ENCODE measurements at places on chromosomes 13 and 19. TPM values are rescaled to one million over a fixed set of nuclear protein-coding genes. Genes with fewer than 3 reads are reported as not detected.

DNA sequence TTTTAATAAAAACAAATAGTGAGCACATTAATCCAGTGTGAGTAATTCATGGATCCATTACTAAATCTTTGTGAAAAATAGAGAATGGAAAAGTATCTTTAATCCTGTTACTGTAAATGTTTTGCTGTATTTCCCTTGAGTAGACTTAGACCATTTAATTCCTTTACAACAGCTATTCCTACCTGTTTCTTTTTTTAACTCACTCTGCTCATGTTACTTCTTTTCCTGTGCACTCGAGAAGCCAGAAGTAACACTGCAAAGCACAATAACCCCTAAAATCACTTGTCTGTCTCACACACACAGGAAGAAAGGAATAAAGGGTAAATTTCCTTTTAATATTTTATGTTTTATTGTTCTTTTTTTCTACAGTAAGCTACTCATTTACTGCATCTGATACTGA is 244.3 kb downstream of the SHISA2 start:
- DNase-seq, result no peak

GRCh38 chr13:43030548-43030947 is 7.2 kb downstream of the DNAJC15 start:
- no peak for DNase-seq

- no peak for DNase-seq
These were observed 98.7 kb downstream of the STARD13 start for GRCh38 chr13:33186861-33187291.

DNA sequence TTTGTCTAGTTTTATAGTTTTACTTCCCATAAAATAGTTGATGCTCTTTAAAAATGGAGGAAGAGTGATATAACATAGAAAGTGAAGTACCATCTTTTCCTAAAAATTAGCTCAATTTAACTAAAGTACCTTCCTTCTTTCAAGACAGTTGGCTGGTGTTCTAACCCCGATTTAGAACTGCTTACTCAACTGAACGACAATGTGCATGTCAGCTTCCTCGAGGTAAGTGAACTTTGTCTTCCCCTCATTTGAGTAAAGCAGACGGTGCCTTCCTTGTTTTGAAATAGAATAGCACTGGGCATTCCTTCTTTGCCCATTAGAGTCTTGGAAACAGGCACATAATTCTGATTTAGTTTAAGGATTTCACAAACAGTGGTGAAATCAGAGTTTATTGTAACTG is 1519.2 kb downstream of the EFNB2 start:
- DNase-seq, result no peak

DNA sequence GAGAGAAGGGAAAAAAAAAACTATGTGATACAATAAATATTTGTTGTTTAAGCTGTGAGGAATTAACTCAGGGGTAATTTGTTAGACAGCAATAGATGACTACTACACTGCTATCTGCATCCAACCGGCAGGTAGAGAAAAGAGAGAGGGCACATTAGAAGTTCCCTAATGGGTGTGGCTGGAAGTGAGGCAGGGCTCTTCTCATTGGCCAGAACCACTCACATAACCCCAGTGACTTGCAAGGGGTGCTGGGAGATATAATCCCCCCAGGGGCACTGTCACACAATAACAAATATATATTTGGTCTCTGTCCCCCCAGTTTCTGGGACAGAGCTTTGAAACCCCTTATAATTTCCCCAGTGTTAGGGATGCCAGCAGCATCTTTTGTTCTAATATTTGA is 24.3 kb downstream of the FGF21 start:
- DNase-seq, result peak; percentile 78

DNA sequence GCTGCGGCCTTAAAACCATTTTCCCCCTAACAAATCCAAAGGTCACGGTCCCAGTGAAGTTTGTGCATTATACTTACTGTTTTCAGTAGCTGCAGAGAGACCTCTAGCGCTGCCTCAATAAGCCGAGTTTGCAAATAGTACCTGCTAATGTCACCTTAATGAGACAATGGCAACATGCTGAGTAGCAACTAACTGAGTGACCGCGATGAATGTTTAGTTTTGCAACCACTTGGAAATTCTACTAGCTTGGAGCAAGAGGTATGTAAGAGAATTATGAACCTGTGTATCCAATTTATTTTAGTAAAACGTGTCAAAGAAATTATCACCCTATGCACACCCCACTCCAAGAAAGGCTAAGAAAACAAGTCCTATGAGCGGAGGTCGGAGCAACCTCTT is 1.2 kb downstream of the KPNA3 start:
- DNase-seq, result peak; percentile 77

GRCh38 chr19:54448040-54448773 is 792 bp upstream of the LENG8 start:
- DNase-seq, result peak; percentile 72

- DNase-seq, result peak; percentile 89
These were observed 8.0 kb downstream of the PTH2 start for GRCh38 chr19:49415102-49415809.

The PSG11 gene
- total RNA-seq, result not detected

The SGCG gene
- not detected for total RNA-seq

The CPB2 gene
- total RNA-seq, result not detected
